ENCODE measurements at places on chromosomes 7 and 10. TPM values are rescaled to one million over a fixed set of nuclear protein-coding genes. Genes with fewer than 3 reads are reported as not detected.

The MMRN2 gene
- total RNA-seq: 39.4 TPM

The ACTR3C gene
- 3.5 TPM for total RNA-seq

The ITGA8 gene
- 4.2 TPM for total RNA-seq

DNA sequence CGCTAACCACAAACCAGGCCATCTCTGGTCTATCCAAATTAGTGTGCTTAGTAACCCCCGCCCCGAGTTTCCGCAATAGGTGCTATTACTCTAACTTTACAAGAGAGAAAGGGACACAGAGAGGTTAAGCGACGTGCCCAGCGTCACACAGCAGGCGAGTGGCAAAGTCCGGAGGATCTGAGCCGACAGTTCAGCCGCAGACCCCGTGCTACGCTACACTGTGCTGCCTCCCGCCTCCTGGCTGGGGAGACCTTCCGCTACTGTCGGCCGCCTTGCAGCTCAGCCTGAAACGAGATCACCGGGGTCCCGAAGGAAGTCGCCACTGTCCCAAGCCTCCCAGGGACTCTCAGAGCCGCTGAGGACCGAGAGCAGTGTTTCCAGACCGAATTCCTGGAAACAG is 799 bp downstream of the INTS1 start:
- DNase-seq: no peak

GRCh38 chr10:129852829-129853561 is 111.1 kb downstream of the EBF3 start:
- no peak for DNase-seq

DNA sequence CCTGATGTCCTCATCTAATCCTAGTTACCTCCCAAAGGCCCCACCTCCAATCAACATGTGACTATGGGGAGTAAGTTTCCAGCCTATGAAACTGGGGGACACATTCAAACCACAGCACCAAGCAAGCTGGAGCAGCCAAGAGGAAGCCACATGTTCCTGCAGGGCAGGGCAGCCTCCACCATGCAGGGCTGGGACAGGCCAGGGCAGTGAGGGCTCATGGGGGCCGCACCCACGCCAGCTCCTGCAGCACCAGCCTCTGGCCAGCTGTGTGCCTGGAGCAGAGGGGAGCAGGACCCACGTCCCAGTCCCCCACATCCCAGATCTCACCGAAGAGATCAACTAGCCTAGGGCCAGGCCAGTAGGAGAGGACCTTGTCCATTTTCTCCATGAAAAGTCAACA is 85.9 kb upstream of the INSIG1 start:
- DNase-seq: no peak

- no peak for DNase-seq
These were observed 204.4 kb downstream of the CXCL12 start for GRCh38 chr10:44180321-44181168.

GRCh38 chr7:54292171-54292925 is 249.8 kb upstream of the VSTM2A start:
- DNase-seq: no peak

- DNase-seq: no peak
These were observed 19.8 kb upstream of the PRRT4 start for GRCh38 chr7:128381161-128381821.

GRCh38 chr10:60236869-60237524 is 152.7 kb downstream of the ANK3 start:
- peak; percentile 67 for DNase-seq

GRCh38 chr10:108966005-108966404 is 957.3 kb downstream of the XPNPEP1 start:
- no peak for DNase-seq

DNA sequence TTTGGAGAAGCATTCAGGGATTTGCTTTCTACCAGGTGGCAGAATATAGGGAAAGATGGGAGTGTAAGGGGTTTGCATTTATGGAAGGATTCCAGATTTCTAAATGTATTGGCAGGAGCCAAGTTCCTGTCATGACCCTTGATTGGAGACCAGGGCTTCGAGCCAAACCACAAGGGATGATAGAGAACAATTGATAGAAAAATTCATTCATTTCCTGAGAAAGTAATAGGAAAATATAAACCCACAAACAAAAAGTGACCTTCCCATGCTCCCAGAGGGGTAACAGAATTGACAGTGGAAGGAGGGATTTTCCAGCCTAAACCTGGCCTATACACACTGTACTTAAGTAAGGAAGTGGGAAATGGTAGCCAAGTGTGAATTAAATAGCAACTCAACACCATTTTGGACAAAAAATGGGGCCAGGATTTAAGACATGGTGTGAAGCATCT is 22.4 kb upstream of the IFIT2 start:
- no peak for DNase-seq

DNA sequence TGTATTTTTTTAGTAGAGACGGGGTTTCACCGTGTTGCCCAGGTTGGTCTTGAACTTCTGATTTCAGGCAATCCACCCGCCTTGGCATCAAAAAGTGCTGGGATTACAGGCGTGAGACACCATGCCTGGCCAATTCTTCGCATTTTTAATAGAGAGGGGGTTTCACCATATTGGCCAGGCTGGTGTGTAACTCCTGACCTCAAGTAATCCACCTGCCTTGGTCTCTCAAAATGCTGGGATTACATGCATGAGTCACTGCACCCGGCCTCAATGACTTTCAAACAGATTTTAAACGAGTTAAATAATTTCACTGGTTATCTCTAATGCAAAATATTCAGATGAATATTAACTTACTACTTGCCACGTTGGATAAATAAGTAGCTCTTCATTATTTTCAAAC is 37.6 kb upstream of the STEAP4 start:
- DNase-seq: no peak
